Tibial nerve (tissue), 4 donors: ENCODE measurements at places on chromosomes 12 and 14. TPM values are rescaled to one million over a fixed set of nuclear protein-coding genes. Genes with fewer than 3 reads are reported as not detected.

- DNase-seq = no peak
These were observed 104.9 kb downstream of the ATP23 start for GRCh38 chr12:58046271-58046670.

DNA sequence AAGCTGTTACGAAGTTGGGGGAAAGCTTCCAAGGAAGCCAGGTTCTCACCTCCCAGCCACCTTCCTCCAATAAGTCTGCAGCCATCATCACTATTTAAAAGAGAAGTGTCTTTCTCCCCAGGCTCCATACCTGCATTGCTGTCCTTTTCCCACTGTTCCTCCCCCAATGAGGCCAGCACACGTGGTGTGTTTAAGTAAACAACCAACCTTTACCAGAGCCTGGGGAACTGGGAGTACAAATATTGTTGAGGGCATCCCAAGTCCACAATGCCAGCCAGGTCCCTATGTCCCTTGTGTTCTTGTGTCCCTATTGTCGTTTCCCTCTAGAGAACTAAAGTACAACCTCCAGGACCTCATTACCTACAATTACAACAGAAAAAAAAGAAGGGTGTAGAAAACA lies 49.2 kb upstream of the PNMA1 start:
- DNase-seq = no peak

ACSS3 gene
- 106 TPM for total RNA-seq

DNA sequence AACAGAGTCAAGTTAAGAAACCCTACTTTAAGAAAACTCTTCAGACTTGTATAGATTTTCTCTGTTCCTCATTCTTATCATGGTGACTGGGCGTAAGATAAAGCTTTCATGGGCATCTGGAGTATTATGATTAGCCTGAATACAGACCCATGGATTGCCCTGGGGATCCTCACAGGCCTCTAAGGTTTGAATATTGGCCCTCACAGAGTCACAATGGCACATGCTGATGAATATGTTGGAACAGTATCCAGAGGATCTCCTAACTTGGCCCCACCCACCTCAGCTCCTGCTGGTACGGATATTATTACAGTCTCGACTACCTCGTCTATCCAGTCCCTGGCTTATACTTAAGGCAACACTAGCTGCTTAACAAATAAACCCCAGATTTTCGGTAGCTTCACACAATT lies 8.1 kb downstream of the OSBPL8 start:
- no peak for DNase-seq

DNA sequence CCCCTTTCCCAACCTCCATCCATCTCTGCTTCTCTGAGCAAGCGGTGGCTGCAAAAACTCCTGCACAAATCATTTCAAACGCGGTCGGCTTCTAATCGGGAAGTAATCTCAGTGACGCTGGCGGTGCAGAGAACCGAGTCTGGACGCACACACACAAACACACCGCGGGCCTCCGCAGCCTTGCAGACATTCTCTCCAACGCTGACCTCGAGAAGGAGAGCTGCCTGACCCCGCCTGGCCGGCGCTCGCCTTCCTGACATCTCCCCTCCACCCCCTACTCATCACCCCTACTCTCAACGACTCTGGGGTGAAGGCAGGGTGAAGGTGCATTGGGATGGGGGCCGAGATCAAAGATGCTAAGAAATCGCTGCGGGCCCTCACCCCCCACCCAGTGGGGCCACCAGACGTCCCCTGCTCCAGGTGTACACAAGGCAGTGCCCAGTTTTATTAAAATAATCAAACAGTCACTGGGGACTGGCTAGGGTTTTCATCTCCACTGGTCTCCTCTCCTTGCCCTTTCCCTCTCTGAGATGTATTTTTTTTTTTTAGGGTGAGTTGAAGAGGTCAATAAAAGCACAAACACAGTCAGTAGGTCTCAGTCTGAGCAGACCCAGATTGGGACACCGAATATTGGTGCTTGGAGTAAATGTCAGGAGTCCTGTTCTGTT lies 506 bp upstream of the TBX5 start:
- DNase-seq = no peak

DNA sequence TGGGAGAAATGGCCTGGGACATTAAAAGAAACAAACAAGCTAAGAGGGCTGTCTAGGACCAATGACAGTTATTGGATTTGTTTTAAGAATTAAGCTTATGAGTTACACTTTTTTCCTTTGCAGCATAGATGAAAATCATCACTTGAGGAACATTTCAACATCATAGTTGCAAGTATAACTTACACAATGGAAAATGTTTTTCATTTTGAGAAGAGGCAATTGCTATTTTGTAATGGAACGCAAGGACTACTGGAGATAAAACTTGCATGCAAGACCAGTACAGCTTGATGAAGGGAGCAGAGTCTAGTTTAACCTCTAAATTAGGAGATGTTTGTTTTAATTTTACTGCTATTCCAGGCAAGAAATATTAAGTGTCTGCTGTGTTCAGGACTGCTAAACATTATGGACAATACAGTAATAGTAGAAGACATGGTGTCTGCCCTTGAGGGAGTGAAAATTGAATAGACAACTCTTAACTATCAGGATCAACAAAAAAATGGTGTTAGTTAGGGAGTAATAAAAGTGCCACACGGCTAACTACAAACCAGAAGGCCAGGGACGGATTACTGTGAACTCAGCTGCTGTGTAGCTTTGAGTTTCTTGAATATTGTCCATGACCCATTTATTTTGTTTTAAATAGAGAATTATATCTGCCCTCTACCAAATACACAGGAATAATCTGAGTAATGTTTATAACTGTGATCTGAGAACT lies 374.5 kb downstream of the RAD51B start:
- DNase-seq = no peak

DNA sequence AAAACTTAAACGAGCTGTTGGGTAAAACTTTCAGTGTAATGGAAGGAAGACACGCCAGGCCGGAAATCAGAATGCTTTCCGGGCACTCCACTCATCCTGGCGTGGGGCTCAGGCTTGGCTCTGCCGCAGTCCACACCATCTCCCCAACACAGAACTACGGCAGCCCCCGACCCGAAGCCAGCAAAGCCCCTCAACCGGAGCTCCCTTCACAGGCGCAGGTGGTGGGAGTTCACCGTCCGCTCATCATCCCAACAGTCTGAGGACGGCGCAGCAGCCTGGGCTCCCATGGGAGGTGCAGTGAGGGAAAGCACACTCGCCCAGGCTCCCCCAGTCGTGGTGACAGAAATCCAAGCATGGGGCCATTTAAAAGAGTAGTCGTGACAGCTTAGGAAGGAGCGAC lies 11.0 kb upstream of the MMP17 start:
- DNase-seq = no peak

DNA sequence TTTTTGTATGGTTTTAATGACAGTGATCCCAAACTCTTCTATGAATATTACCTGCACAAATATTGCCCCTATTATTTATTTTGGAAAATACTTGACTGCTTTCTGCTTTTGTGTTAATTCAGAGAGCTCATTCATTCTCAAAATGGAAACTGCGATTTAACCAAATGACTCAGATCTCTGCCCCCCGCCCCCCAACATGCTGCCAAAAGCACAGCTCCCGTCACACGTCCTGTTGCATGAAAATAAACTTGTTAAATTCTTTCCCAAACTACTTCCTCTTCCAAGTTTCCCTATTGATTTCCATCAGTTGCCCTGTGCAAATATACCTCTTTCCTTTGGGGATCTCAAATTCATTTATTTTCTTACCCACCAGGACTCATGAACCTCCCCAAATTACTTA lies 18.0 kb upstream of the NRDE2 start:
- DNase-seq = no peak

GRCh38 chr12:22543246-22544037 lies 900 bp downstream of the C2CD5 start:
- DNase-seq = peak; percentile 18

MYO1H gene
- total RNA-seq = 0.20 TPM

DNA sequence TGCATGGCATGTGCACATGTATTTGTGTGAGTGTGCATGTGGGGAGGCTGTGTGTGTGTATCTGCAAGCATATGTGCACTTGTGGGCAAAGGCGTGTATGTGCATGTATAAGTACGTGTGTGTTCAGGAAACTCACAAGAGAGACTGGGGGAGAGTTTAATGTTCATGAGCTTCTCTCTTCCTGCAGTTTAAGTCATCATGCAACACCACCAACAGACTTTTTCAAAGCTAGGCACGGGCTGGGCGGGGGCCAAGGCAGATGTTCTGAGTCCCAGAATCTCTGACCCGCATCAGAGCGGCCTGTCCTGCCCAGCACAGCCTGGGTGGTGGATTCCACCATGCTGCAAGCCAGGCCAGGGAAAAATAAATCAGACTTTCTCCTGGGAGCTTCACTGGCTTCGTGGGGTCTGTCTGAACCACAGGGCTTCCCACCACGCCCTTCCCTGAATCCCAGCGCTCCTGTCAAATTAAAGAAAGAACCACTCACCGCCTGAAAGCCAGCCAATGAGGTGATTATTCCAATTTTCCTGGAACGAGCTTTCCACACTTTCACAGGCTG lies 75.7 kb downstream of the PITPNM2 start:
- DNase-seq = peak; percentile 55

GRCh38 chr12:132614861-132615578 lies 3.6 kb upstream of the P2RX2 start:
- DNase-seq = peak; percentile 76

DNA sequence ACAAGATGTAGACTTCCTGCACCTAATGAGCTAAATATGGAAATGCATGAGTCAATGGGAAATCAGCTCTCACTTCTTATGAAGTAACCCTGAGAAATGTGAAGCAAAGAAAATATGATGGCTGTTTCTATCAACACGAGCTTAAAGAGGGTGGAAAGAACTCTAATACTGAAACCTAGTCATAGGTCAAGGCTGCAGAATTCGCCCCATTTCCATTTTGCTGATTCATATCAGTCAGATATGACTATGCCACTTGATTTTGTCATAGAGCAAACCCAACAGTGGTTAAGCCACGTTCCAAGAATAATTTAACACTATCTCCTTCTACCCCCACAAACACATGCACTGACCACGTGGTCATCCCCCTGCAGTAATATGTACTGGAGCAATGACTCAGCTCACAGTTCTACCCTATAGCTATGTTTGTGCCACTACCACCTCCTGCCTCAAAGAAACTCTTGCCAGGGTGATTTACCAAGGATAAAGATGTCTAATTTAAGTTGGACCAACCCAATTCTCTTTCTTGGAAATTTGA lies 157.5 kb downstream of the TMTC3 start:
- no peak for DNase-seq

HRK gene
- total RNA-seq = 0.21 TPM

MAP1LC3B2 gene
- not detected for total RNA-seq
